ENCODE measurements at places on chromosomes 1 and 21. TPM values are rescaled to one million over a fixed set of nuclear protein-coding genes. Genes with fewer than 3 reads are reported as not detected.

GRCh38 chr1:97143236-97143882 is 421.8 kb downstream of the PTBP2 start:
- DNase-seq: no peak

GRCh38 chr1:85089203-85089602 is 40.9 kb upstream of the MCOLN3 start:
- DNase-seq: no peak

The TEX38 gene
- 0.38 TPM for total RNA-seq

GRCh38 chr1:112710159-112710558 is 3.2 kb upstream of the RHOC start:
- no peak for DNase-seq

GRCh38 chr21:24118738-24119459 is 1488.4 kb downstream of the MRPL39 start:
- no peak for DNase-seq

- DNase-seq: no peak
These were observed 119.7 kb downstream of the KCNH1 start for GRCh38 chr1:211014275-211014674.

The SLFNL1 gene
- total RNA-seq: 1.0 TPM

GRCh38 chr1:181028196-181028595 is 5.5 kb upstream of the STX6 start:
- no peak for DNase-seq

DNA sequence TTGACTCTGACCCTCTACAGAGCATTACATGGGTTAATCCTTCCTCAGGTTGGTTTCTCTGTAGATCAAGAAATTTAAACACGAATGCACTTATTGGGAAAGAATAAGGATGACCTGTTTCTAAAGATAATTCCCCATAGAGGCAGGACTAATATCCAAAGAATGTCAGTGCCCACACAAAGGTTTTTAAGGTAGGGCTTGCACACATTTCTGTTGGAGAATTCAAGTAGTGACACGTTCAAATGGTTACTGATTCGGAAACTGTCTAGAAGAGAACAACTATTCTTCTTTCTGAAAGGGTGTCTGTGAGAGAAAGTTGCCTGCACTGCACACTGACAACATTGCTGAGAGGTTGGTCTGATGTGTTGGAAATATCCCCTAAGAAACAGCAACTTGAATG is 167.3 kb downstream of the ZNF326 start:
- no peak for DNase-seq

The HCRTR1 gene
- not detected for total RNA-seq

GRCh38 chr1:191674626-191675179 is 483.6 kb upstream of the RGS18 start:
- DNase-seq: no peak

- DNase-seq: no peak
These were observed 2.3 kb downstream of the TNNI1 start for GRCh38 chr1:201419256-201419655.

GRCh38 chr21:38691631-38692030 is 114.1 kb upstream of the ETS2 start:
- DNase-seq: no peak

DNA sequence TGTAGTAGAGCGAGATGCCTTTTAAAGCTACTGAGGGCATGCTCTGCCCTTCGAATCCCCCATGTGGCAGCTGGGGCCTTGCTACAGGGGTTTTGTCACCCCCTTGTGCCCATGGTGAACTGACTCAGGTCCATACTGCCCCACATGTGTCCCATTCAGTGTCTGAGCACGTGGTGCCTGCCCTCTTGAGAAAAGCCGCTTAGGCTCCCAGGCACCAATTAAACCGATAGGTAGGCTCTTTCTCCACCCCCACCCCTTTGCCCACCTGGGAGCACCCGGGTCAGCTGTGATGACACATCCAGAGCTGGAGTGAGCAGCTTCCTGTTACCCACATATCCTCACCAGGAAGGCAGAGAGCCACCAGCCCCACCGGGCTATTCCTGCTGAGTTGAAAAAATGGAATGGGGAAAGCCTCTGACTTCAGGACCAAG is 30.5 kb downstream of the TMCC2 start:
- DNase-seq: no peak
